ENCODE measurements at places on chromosomes 6 and 20.

GRCh38 chr6:116924245-116924644 lies 47.2 kb downstream of the RFX6 start:
- no peak for DNase-seq

GRCh38 chr20:3854462-3854871 lies 7.8 kb downstream of the MAVS start:
- DNase-seq = no peak

DNA sequence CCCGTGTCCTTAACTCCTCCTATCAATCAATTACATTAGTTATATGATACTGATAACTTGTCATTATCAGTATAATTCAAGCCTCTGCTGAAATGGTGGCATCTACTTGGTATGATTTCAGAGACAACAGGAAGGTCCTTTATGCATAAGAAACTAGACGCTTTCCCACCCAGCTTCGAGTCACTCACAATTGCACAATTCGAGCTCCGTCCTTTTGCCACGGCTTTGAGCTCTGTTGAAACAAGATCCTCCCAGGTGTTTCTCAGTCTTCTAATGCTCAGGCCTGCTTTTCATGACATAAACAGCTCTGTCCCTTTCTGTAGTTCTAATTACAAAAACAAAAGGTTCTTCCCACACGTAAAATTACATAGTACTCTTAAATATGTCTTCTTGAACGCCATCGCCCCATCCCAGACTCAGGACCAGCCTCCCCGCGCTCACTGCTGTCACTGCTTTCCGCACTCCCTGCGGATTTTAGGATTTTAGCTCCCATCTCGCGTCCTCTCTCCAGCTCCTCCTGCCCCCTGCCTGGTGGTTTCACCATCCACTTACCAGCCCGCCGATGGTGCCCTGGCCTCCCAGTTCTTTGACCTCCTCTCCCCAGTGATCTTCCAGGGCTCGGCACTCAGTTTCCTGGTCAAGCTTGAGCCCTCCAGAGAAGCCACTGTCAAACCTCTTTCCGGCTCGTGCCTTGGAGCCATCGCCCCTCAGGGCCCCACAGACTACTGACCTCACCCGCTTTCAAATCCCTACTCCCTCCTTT lies 23.2 kb upstream of the PNPLA1 start:
- DNase-seq = no peak

- no peak for DNase-seq
Measured at GRCh38 chr6:98847779-98848538, 13.6 kb downstream of the POU3F2 start.

- no peak for DNase-seq
Measured at GRCh38 chr6:41801380-41801779, 13.9 kb downstream of the TOMM6 start.

- DNase-seq = no peak
Measured at GRCh38 chr6:142669471-142670351, 275.3 kb downstream of the HIVEP2 start.

- no peak for DNase-seq
Measured at GRCh38 chr6:39494998-39495397, 172.5 kb upstream of the KCNK16 start.

DNA sequence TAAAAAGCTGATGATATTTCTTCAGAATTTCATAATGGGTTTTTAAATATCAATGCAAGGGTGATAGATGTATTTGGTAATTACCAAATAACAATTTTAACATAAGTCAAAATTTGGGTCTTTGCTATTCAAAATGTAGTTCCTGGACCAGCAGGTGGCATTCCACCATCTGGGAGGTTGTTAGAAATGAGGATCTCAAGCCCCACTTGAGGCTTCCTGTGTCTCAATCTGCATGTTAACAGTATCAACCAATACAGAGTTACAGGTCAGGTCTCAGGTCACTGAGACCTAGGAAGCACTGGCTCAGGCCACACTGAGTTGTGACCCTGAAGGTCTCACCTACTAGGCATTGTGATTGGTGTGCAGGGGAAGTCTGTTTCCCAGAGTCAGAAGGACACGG lies 57.2 kb upstream of the MTRF1L start:
- DNase-seq = no peak

GRCh38 chr6:25963426-25964123 lies 973 bp downstream of the TRIM38 start:
- no peak for DNase-seq

DNA sequence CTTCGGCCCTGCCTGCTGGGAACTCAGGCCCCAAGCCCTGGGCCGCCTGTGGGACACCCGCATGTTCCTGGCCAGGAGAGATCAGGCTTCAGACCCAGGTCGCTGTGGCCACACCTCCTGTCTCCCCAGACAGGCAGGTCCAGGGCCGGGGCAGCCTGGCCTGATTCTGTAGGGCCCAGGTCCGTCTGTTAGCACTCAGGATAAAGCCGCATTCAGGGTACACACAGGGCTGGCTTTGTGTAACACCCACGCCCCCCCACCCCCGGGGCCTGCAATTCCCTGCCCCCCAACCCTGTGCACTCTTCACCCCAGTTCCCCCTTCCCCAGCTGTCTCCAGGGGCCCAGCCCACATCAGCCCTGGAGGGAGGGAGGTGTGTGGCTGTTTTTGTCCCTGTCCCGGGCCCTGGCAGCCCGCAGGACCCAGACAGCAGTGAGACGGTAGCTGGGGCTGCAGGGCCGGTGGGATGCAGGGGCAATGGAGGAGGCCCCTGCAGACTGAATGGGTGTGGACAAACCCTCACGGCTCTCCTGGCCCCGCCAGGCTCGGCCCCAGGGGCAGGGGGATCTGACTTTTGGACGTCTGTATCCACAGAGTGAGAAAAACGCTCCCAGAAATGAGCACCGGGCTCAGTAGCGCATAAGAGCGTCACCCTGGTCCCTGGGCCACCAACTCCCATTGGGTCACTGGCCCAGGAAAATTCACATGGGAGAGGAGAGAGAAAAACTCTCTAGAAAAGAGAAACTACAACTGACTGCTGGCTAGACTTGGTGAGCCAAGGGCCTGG lies 42.4 kb upstream of the ZBP1 start:
- DNase-seq = no peak

DNA sequence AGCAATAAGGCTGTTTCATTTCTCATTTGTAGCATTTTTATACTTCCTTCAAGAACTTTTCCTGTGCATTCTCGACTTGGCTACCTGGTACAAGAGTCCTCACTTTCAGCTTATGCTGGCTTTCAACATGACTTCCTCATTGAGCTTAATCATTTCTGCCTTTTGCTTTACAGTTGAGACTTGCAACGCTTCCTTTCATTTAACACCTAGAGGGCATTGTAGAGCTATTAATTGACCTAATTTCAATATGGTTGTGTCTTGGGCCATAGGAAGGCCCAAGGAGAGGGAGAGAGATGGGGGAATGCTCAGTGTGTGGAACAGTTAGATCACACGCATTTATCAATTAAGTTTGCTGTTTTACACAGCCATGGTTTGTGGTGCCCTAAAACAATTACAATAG lies 37.2 kb downstream of the SLC22A2 start:
- no peak for DNase-seq

DNA sequence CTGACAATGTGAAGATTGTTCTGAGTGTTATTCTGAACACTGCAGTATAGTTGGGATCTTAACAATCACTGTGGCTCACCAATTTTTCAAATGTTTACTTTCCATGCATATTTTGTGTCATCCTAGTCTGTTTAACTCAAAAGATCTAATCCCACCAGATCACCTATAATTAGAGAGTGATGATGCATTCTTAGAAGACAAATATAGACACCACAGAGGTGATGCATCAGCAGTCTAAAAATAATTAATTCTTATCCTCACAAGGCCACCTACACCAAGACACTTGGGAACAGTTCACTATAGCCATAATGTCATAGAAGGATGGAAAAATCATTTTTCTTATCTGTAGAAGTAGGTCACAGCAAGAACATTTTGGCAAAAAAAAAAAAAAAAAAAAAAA lies 154.8 kb downstream of the UBE3D start:
- no peak for DNase-seq

- no peak for DNase-seq
Measured at GRCh38 chr6:121413879-121414278, 21.6 kb upstream of the GJA1 start.

- no peak for DNase-seq
Measured at GRCh38 chr6:78513856-78514255, 353.5 kb upstream of the IRAK1BP1 start.

GRCh38 chr6:30829639-30830255 lies 54.6 kb upstream of the DDR1 start:
- no peak for DNase-seq

DNA sequence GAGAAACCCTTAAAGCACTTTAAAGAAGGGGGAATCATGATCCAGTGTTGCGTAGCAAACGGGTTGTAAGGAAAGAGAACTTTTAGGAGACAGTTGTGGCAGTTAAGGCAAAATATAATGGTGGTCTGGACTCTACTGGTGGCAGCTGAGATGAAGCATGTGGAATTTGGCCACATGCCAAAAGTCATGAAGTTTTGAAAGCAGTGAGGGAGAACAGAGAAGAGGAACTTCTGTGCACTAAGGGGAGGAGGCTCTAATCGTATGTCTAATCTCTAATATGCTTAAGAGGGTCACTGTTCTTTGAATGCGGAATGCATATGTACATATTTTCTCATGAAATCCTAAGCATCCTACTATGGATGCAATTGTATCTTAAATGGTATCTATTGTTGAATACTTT lies 91.5 kb downstream of the RIMS1 start:
- no peak for DNase-seq

DNA sequence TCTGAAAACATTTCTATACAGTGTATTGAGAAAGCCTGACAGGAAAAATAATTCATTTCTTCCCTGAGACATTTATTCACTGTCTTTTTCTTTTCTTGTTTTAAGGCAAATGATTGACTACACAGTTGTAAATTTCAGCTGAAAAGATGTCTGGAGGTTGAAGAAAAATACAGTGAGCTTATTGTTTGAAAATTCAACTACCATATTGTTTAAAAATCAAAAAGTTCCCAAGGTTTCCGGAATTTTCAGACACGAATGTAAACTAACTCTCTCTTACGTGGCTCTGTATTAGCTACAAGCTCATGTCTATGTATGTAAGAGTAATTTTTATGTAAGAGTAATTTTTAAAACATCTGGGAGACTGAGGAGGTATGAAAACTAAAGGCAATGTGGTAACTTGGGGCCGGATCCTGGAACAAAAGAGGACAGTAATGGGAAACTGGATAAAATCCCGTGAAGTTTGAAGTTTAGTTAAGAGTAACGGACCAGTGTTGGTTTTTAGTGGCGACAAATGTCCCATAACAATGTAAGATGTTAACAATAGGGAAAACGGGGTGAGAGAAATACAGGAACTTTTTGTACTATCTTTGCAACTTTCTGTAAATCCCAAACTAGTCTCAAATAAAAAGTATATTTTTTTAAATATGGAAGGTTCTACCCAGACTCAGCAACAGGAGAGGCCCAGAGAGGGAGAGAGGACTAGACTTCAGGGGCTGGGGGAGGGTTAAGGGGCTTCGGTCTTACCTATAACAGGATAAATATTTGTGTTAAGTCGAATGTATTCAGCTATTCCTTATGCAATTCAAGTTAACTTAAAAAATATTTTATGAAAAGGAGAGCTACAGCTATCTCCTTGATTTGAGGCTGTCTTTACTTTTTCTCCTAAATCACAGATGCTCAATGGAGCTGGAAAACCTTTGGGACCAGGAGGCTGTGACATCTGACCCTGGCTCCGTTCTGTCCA lies 1.3 kb downstream of the PTGIS start:
- no peak for DNase-seq

- no peak for DNase-seq
Measured at GRCh38 chr6:34355889-34356288, 36.6 kb downstream of the NUDT3 start.

GRCh38 chr6:24981386-24981760 lies 45.6 kb upstream of the RIPOR2 start:
- DNase-seq = no peak

GRCh38 chr20:18692447-18692846 lies 104.6 kb downstream of the DTD1 start:
- no peak for DNase-seq

- DNase-seq = no peak
Measured at GRCh38 chr6:164753517-164753916, 555.9 kb downstream of the C6orf118 start.

- DNase-seq = no peak
Measured at GRCh38 chr6:35600659-35601125, 88.0 kb upstream of the TULP1 start.

DNA sequence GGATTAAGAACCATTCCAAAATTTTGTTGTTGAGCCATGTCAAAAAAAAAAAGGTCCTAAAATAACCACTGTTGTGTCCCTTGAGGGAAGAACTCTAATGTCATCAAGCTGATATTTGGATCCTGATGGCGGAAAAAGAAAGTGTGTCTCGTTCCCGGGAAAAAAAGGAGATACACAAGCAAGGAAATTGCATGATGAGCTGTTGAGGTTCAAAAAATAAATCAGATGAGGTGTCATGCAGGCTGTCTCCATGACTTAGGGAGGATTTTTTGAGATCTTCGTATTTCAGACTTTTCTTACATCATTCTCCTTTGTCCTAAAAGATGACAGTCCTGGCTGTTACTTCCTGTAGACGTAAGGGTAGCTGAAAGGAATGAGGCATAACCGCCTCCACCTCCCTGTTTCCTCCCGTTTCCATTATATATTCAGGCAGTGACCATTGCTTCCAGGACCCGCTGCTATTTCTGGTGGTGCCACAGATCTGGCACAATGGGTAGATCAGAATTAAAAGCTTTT lies 117.3 kb upstream of the TNFAIP3 start:
- no peak for DNase-seq

- no peak for DNase-seq
Measured at GRCh38 chr6:111794727-111795452, 78.4 kb downstream of the FYN start.

DNA sequence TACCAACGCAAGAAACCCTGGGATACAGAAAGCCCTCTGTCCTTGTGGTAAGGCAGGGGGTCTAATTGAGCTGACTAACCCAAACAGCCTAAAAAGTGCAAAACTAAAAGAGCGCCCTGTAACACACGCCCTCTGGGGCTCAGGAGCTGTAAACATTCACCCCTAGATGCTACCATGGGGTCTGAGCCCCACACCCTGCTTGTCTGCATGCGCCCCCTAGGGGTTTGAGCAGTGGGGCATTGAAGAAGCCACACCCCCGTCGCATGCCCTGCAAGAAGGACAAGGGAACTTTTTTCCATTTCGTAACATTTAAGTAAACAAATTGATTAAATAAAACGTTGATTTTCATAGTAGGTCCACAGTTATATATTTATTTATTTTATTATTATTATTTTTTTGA lies 616.9 kb upstream of the MAN1A1 start:
- peak; percentile 25 for DNase-seq

DNA sequence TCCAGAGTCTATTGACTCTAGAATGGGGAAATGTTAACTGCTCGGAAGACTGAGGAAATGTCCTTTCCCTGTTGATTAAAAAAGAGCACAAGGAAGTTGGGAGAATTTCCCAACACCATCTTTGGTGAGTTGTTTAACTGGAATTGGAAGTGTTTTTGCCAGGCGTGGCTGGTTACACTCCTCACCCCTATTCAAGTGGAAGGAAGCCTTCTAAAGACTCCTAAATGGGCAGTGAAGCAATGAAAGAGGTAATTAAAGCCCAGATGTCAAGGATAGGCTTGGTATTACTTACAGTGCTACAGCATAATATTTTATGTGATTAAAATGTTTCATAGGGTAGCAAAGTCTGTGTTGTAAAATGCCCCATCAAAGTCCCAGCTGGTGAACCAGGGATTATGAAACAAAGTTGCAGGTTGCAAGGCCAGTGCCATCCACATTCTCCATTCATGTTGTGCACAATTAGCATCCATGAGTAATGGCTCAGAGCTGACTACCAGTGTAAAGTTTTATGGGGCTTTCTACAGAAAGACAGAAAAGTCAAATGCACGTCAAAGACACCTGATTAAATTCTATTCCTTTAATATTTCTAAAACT lies 52.6 kb downstream of the BTBD3 start:
- DNase-seq = no peak

- DNase-seq = no peak
Measured at GRCh38 chr6:7201732-7202541, 94.2 kb downstream of the RREB1 start.

GRCh38 chr6:167746390-167746907 lies 80.3 kb upstream of the AFDN start:
- no peak for DNase-seq

Data from activated CD4-positive, alpha-beta memory T cell treated with anti-CD3 and anti-CD28 coated beads, Interleukin-2, amount 10 ng/mL, durations not matched to agents 7 days and 5 days (primary cell).